Aorta (tissue), 5 donors: ENCODE measurements at places on chromosomes 1 and 21. TPM values are rescaled to one million over a fixed set of nuclear protein-coding genes. Genes with fewer than 3 reads are reported as not detected.

DNA sequence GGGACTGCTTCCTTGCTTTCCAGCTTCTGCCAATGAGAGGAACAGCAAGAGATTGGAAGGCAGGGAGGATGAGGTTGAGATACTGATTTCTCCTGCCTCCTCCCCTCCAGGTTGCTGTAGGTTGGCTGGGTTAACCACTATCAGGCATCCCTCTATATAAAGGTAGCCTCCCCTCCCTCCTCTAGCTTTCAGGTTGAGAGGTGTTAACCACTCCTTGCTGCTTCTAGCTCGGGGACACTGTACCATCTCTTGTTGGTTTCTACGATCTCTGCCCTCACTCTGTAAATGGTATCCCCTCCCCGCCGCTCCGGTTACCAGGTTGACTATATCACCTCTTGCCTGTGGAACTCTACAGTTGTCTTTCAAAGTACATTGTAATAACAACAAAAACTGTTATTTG, 16.7 kb downstream of the LPAR3 start:
- H3K4me1 ChIP-seq: no peaks in the 10 kb centered on the region
- H3K27ac ChIP-seq: no peak overlapping the region
- H3K4me3 ChIP-seq: no peak overlapping the region
- no peaks in the 10 kb centered on the region for H3K36me3 ChIP-seq
- no peaks in the 10 kb centered on the region for H3K27me3 ChIP-seq

DNA sequence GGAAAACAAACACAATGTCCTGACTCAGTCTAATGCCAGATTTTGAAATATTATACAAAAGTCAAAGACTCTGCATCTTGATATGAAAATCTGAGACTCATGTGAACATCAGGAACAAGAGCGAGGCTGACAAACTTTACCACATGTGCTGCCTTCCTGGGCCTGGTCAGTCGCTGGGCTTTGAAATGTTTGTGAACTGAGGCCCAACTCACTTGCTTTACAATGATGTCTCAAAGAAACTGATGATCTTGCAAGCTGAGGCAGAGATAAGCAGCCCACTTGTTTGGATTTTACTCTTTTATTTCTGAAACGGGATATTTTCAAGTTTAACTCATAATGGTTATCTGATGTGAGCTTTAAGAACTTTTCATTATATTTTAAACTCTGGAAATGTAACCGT, 2.1 kb downstream of the BCAR3 start:
- no peak overlapping the region for H3K4me3 ChIP-seq
- no peaks in the 10 kb centered on the region for H3K4me1 ChIP-seq
- no peaks in the 10 kb centered on the region for H3K27me3 ChIP-seq

GRCh38 chr21:37553078-37553481, 186.5 kb downstream of the DYRK1A start:
- H3K4me1 ChIP-seq: no peaks in the 10 kb centered on the region
- no peaks in the 10 kb centered on the region for H3K36me3 ChIP-seq
- H3K4me3 ChIP-seq: no peak overlapping the region
- H3K27ac ChIP-seq: no peak overlapping the region
- no peak for DNase-seq

Gene ZNF670
- total RNA-seq: 2.9 TPM

Gene KRTAP10-3
- not detected for total RNA-seq
